Stimulated activated CD4-positive, alpha-beta T cell treated with anti-CD3 and anti-CD28 coated beads, TNF-alpha, amount 100 ng/mL, for 1 hour (primary cell): ENCODE measurements at places on chromosomes 2 and 18.

GRCh38 chr2:159000072-159000471 is 31.6 kb downstream of the TANC1 start:
- DNase-seq, result no peak

DNA sequence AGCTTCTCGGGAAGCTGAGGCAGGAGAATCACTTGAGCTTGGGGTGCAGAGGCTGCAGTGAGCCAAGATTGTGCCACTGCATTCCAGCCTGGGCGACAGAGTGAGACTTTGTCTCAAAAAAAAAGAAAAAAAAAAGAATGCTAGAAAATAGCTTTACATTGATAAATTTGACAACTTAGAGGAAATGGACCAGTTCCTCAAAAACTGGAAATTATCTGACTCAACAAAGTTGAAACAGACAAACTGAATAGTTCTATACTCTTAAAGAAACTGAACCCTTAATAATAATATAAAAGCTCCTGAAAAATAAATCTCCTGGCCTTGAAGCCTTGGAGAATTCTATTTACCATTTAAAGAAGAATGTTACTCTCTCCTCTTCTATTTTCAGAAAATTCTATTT is 151.0 kb upstream of the BCL2L11 start:
- DNase-seq, result no peak

- no peak for DNase-seq
These were observed 1321.6 kb upstream of the ACVR2A start for GRCh38 chr2:146523196-146523595.

- DNase-seq, result no peak
These were observed 38.1 kb downstream of the RHOB start for GRCh38 chr2:20484810-20485611.

DNA sequence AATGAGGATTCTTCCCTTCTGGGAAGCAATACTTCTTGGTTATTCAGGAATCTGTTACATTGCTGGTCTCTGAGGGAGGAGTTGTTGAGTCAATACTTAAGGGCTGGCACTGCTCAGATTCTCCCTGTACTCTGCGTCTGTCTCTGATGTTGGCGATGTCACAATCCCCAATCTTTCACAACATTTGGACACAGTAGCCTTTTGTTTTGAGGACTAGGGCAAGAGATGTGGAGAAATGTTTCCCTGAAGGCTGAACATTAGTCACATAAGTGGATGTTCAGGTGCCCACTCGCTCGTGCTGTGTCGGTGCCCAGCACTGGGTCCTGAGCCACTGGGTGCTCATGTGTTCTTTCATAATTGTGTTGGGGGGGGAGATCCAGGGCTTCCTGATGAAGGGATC is 55.0 kb downstream of the MAPK4 start:
- DNase-seq, result no peak

GRCh38 chr18:48402953-48403352 is 6.2 kb downstream of the ZBTB7C start:
- no peak for DNase-seq

- no peak for DNase-seq
These were observed 96.9 kb downstream of the PHLPP1 start for GRCh38 chr18:62812242-62812641.
